ENCODE measurements at places on chromosomes 16 and 17.

DNA sequence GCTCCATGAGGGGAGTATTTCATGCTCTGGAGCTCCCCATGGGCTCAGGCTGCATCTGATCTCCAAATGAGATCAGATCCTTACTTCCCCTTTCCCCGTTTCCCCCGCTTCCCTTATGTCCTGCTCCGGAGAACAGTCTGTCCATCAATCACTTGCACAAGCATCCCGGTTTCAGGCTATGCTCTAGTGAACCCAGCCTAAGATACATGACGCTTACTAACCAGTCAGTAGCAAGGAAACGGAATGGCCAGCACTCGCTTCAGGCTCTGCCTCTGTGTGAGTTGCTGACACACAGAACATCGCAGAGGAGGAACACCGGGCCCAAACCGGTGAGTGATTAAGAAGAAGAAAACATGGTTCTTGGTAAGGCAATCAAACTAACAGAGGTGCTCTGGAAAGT is 9.4 kb upstream of the ATP5MC1 start:
- no peak for DNase-seq

DNA sequence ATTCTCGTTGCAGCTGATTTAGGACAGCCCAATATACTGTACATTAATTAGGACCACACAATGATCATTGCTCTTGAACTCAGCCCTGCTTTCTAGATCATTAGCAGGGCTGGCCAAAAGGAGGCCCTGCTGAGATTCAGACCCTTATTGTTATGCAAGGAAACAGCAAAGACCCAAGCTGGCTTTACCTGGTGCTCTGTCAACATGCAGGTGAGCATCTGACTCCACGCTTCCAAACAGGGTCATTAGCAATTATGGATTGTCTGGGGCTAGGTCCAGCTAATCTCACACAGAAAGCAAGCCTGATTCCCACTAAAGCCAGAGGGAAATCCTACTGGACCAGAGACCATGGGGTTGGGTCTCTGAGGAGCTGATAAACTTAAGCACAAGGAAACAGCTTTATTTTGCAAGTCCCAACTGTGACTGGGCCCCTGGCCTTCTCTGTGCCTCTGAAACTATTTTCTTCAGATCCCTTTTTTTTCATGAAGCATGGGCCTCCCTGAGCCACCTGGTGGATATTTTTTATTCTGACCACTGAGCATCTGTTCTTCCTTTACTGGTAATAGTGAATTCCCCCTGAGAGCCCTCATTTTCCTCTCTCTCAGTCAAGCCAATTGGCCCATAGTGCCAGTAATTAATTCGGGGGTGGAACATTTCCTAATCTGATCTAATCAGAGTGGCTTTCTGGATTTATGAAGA is 236.1 kb downstream of the GRIN2A start:
- no peak for DNase-seq

DNA sequence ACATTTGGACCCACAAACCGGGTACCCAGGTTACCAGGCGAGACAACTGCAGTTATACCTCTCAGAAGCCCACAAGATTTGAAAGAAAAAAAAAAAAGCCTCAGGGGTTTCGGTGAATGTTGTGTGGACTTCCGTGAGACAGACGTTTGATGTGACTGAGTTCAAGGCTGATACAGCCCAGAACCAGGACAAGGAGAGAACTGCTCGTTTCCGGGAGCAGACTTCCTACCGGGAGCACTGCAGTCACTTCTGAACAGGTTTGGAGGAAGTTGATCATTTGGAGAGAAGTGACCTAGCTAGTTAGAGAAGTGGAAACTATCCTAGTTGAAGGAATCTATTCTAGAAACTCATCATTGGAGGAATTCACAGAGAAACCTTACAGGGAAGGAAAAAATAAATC is 847 bp downstream of the CKLF start:
- no peak for DNase-seq

GRCh38 chr16:81158964-81159363 is 62.8 kb upstream of the GCSH start:
- no peak for DNase-seq

- DNase-seq = no peak
Measured at GRCh38 chr16:87265261-87265660, 51.9 kb downstream of the C16orf95 start.

Data from stimulated activated CD4-positive, alpha-beta T cell treated with anti-CD3 and anti-CD28 coated beads, Interleukin-15, amount 100 ng/mL, for 48 hours (primary cell).